Activated T-helper 1 cell treated with anti-CD3 and anti-CD28 coated beads, Interleukin-12 subunit alpha, Interleukin-12 subunit beta, Interleukin-2, Interleukin-4 antibody, amounts not matched to agents 30 ng/mL and 10 ng/mL and 1 ng/mL, durations not matched to agents 14 hours and 24 hours and 36 hours (primary cell): ENCODE measurements at places on chromosomes 2 and 18. TPM values are rescaled to one million over a fixed set of nuclear protein-coding genes. Genes with fewer than 3 reads are reported as not detected.

The RFX8 gene
- total RNA-seq, result 0.78 and 1.2 TPM in 2 replicates

The HOXD4 gene
- not detected in 2 replicates for total RNA-seq

The SATB2 gene
- 0.02 TPM in 1 of 2 replicates, not detected in the other for total RNA-seq

The PIKFYVE gene
- 28.7 and 33.5 TPM in 2 replicates for total RNA-seq

The UGT1A9 gene
- total RNA-seq, result not detected in 2 replicates

The CENPA gene
- total RNA-seq, result 16.6 and 19.7 TPM in 2 replicates

The IL1R1 gene
- total RNA-seq, result 1.5 and 2.4 TPM in 2 replicates

The PMAIP1 gene
- total RNA-seq, result 57.2 and 59.5 TPM in 2 replicates

The CHST10 gene
- 7.4 and 7.8 TPM in 2 replicates for total RNA-seq

DNA sequence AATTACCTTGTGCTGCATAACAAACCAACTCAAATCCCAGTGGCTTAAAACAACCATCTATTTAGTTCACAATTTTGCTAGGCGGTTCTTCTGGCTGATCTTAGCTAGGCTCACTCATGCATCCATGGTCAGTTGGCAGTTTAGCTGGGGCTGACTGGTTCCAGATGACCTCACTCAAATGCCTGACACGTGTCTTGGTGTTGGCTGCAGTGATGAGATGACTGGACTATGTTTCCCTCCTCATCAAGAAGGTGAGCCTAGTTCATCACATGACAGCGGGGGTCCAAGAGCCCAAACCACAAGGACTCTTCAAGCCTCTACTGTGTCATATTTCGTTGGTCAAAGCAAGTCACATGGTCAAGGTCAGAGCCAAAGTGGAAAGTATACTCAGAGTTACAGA lies 42.7 kb upstream of the ACTR3 start:
- H3K36me3 ChIP-seq, result peaks cover 15% of the 10 kb centered on the region
- H3K4me3 ChIP-seq, result no peak overlapping the region
- H3K27me3 ChIP-seq, result no peaks in the 10 kb centered on the region
- no peak for DNase-seq

DNA sequence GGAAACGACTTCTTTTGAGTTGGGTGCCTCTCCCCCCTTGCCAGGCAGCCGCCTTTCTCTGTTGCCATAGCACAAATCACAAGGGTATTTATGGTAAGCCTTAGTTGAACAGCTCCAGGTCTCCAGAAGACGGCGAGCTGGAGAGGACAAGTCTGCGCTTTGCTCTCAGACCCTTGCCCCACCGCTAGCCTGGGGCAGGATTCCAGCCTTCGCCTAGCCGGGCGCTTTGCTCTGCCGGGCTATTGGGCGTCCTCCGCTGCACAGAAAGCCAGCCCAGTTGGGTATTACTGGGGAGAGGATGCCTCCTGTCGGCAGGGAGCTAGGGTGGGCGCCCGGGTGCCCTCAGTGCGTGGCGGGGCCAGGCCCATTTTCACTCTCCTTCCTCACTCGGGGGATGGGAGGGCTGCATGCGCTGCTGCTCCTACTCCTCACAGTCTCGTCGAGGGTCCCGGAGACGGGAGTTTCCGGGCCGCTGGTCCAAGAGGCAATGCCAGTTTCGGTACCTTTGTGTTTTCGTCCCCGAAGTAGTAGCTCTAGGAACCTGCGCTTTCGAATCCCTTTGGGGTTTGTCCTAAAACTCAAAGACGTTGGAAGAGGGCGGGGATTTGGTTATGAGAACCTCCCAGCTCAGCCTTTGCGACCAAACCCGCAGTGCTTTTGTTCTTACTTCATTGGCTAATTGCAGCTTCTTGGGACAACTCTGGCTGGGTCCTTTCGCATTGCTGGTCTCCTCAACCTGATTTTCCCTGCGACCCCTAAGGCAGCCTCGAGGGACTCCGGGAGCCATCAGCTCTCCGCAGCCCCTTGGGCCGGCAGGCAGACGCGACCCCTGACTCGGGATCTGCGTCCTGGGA lies 3.6 kb upstream of the DLX2 start:
- H3K27ac ChIP-seq, result no peak overlapping the region
- DNase-seq, result no peak
- H3K36me3 ChIP-seq, result peaks cover 7% of the 10 kb centered on the region
- H3K27me3 ChIP-seq, result peaks cover 82% of the 10 kb centered on the region
- peaks cover 55% of the 10 kb centered on the region for H3K4me1 ChIP-seq

- no peaks in the 10 kb centered on the region for H3K4me1 ChIP-seq
- no peaks in the 10 kb centered on the region for H3K36me3 ChIP-seq
- no peak overlapping the region for H3K27ac ChIP-seq
Observed at GRCh38 chr2:105447476-105447875, 48.6 kb upstream of the FHL2 start.

DNA sequence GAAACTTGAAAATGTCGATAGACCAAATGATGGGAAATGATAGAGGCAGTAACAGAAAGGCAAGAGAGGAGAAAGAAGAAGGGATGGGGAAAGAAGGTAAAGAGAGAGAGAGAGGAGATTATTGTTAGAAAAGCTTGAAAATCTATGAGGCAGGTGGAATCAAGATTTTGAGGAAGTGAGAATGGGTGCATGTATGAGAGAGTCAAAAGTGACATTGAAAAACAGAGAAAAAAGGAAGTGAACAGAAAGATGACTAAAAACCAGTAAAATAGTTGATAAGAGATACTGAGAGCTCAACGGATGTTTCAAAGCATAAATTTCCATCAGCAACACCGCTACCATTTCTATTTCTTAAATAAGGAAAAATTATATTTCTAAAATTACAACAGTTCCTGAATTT lies 327.4 kb upstream of the CWC22 start:
- no peaks in the 10 kb centered on the region for H3K4me1 ChIP-seq
- H3K4me3 ChIP-seq, result no peak overlapping the region
- no peaks in the 10 kb centered on the region for H3K36me3 ChIP-seq
- no peaks in the 10 kb centered on the region for H3K27me3 ChIP-seq
- no peak overlapping the region for H3K27ac ChIP-seq

GRCh38 chr2:174977364-174977763 lies 27.8 kb downstream of the CHN1 start:
- peaks cover 18% of the 10 kb centered on the region for H3K27me3 ChIP-seq
- DNase-seq, result no peak
- H3K36me3 ChIP-seq, result no peaks in the 10 kb centered on the region
- no peak overlapping the region for H3K4me3 ChIP-seq

DNA sequence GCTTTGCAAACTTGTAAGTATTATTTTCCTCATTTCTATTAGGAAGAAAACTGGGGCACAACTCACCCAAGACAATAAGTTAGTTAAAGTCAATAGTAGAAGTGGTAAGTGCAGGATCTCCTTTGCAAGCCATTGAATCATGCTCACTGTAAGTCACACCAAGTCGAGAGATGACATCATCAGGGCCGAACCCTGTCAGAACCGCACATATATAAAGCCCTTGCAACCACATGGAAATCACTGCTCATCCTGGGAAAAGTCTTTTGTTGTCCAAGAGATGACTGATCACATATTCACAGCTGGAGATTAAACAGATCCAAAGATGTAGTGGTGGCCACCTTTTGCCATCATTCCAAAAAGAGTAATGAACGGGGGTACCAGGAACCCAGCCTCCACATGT lies 484.8 kb upstream of the ID2 start:
- H3K27ac ChIP-seq, result no peak overlapping the region
- peaks cover 16% of the 10 kb centered on the region for H3K27me3 ChIP-seq
- H3K4me1 ChIP-seq, result peaks cover 12% of the 10 kb centered on the region
- H3K36me3 ChIP-seq, result peaks cover 1% of the 10 kb centered on the region

DNA sequence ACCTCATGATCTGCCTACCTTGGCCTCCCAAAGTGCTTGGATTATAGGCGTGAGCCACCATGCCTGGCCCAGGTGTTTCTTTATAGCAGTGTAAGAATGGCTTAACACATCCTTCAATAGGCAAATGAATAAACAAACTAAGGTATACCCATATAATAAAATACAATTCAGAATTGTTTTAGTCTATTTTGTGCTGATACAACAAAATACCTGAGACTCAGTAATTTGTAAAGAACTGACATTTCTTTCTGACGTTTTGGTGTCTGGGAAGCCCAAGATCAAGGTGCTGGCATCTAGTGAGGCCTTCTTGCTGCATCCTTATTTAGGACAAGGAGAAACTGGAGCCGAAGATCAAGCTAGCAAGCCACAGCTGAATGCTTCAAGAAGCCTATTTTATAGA lies 1372.1 kb upstream of the DDX18 start:
- H3K27ac ChIP-seq, result no peak overlapping the region
- no peaks in the 10 kb centered on the region for H3K27me3 ChIP-seq
- H3K4me1 ChIP-seq, result no peaks in the 10 kb centered on the region
- DNase-seq, result no peak

GRCh38 chr2:48089644-48090043 lies 183.3 kb upstream of the FBXO11 start:
- H3K4me1 ChIP-seq, result no peaks in the 10 kb centered on the region
- no peak for DNase-seq
- no peaks in the 10 kb centered on the region for H3K36me3 ChIP-seq
- peaks cover 10% of the 10 kb centered on the region for H3K27me3 ChIP-seq

- H3K4me3 ChIP-seq, result no peak overlapping the region
- DNase-seq, result peak; percentile 40
- H3K36me3 ChIP-seq, result no peaks in the 10 kb centered on the region
Observed at GRCh38 chr2:14903709-14904374, 271.3 kb downstream of the LRATD1 start.

DNA sequence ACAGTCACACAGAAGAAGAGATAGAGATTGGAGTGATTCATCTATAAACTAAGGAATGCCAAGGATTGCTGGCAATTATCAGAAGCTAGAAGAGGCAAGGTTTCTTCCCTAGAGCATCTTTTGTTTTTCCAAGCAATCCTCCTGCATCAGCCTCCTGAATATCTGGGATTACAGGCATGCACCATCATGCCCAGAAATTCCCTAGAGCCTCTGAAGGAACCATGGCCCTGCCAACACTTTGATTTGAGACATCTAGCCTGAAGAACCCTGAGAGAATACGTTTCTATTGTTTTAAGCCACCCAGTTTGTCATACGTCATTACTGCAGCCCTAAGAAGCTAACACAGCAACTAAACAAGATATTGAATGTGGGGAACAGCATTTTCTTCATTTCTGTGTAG lies 525.0 kb downstream of the ERBB4 start:
- no peak overlapping the region for H3K4me3 ChIP-seq
- DNase-seq, result no peak
- H3K36me3 ChIP-seq, result no peaks in the 10 kb centered on the region

GRCh38 chr2:44061876-44062275 lies 66.1 kb upstream of the LRPPRC start:
- H3K36me3 ChIP-seq, result no peaks in the 10 kb centered on the region
- DNase-seq, result no peak
- no peak overlapping the region for H3K27ac ChIP-seq
- no peak overlapping the region for H3K4me3 ChIP-seq
- H3K4me1 ChIP-seq, result no peaks in the 10 kb centered on the region
- H3K27me3 ChIP-seq, result peaks cover 4% of the 10 kb centered on the region

DNA sequence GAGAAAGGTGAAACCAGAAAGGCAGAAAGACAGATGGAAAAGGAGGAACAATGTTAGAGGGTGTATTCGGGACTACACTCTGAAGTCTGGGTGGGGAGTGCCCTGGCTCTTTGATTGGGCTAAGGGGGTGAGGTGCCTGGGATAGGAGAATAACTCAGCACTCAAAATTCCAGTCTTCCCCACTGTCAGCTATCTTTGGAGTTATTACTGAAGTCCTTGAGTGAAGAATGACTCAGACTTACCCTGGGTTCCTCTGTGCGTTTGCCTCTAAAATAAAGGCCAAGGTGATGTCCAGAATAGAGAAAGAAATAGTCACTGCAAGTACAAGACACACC lies 151.8 kb upstream of the SERPINE2 start:
- no peak overlapping the region for H3K27ac ChIP-seq
- H3K36me3 ChIP-seq, result no peaks in the 10 kb centered on the region
- H3K4me1 ChIP-seq, result no peaks in the 10 kb centered on the region
- H3K27me3 ChIP-seq, result peaks cover 3% of the 10 kb centered on the region
- no peak for DNase-seq

DNA sequence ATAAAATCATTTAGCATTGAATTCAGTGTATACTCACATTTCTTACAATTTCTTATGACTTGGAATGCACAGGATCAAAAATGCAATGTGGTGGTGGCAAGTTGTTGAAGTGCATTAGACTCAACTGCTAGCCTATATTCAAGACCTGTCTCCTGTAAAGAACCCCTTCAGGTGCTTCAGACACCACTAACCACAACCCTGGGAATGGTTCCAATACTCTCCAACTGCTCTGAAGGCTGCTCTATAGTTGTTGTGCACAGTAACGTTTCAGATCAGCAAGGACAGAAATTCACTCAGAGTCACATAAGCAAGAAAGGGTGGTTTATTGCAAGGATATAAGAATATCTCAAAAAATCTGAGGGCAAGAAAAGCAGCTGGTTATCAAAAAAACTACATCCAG lies 6.5 kb downstream of the GKN1 start:
- no peaks in the 10 kb centered on the region for H3K36me3 ChIP-seq
- peaks cover 33% of the 10 kb centered on the region for H3K27me3 ChIP-seq
- DNase-seq, result no peak
- no peak overlapping the region for H3K4me3 ChIP-seq

GRCh38 chr2:31270822-31271231 lies 36.9 kb downstream of the EHD3 start:
- H3K27ac ChIP-seq, result no peak overlapping the region
- no peak overlapping the region for H3K4me3 ChIP-seq
- no peaks in the 10 kb centered on the region for H3K4me1 ChIP-seq
- DNase-seq, result no peak
- H3K36me3 ChIP-seq, result no peaks in the 10 kb centered on the region

DNA sequence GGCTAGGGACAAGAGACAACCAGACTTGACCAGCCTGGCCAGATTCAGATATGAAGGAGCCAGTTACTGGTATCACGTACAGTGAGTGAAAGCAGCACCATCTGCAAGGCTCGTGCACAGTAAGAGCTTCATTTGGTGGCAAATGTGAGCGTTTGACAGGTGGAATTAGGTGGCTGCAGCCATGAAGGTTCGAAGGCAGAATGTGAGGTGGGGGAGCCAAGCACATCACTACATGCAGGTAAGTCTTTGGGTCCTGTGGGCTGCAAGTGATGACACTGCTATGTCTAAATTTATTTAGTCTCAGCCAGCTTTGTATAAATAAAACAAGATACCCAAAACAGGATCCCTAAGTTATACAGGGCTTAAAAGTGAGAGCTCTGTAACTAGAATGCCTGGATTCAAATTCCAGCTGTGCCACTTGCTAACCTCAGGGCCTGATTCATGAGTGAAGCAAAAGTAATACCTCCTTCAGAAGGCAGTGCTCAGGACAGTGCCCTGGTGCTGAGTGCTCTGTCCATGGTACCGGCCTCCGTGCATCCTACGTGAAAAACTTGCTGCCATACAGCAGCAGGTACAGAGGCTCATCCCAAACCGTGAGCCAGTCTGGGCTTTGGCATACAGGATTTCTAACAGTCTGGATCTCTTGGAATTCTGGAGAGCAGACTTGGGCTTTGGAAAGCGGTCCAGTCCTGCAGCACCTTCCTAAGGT lies 18.6 kb downstream of the DDX18 start:
- no peak overlapping the region for H3K27ac ChIP-seq
- H3K4me1 ChIP-seq, result no peaks in the 10 kb centered on the region
- H3K4me3 ChIP-seq, result no peak overlapping the region
- DNase-seq, result no peak
- H3K36me3 ChIP-seq, result peaks cover 40% of the 10 kb centered on the region
